Naive thymus-derived CD8-positive, alpha-beta T cell (primary cell): ENCODE measurements at places on chromosomes 4 and X.

DNA sequence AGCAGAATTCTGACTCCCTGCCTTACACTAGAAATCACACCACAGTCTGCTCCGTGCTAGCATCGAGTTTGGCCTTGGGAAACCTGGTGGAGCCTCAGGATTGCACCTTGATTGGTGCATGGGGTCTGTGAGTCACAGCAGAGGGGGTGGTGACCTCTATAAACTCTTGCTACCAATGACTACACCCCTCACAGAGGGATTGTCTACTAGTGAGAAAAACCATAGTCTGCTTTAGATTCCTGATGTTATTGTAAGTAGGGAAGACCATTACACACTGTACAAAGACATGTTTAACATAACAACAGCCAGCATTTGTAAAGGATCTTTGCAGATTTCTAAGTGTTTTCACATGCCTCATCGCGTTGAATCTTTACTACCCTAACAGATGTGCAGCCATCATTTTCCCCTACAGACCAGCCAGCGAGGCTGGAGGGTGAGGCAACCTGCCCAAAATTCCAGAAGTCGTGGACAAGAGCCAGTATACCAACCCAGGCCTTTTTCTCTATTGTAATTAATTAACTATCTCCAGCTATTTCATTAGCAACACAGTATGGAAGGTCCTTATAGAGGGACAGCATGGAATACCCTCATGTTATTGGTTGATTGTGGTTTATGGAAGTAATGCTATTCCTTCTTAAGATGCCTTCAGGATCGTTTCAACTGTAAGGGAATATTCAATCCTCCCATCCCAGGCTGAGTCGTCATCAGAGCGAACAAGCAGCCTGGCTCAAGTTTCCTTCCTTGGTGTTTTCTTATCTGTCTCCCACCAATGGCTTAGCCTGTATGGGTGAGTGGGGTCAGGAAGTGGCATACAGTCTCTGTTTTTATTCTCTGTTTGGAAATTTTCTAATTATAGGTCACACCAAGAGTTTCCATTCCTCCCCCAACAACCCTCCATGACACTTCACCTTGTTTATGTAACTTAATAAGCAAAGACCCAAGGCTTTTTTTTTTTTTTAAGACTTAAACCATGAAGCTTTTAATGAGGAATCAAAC, 55.9 kb upstream of the KDR start:
- no peak overlapping the region for H3K27ac ChIP-seq
- H3K4me3 ChIP-seq: no peak overlapping the region
- H3K36me3 ChIP-seq: no peaks in the 10 kb centered on the region
- no peak for DNase-seq

DNA sequence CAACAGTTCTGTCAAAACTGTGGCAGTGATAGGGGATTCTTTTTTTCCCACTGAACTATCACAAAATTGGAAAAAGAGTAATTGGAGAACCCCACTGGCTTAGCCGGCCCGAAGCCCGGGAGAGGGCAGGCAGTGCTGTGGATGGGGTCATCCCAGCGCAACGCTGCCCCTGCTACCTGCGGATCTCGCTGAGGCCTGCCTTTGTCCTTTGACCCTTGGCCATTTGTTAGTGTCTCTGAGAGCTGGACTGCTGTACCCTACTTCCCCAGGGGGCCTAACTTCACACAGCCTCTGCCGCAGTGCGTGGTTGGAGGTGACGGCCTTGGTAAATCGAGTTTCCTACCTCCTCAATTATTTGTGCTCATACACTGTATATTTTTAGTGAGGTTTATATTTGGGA, 43.0 kb upstream of the MSANTD1 start:
- no peak overlapping the region for H3K27ac ChIP-seq
- no peaks in the 10 kb centered on the region for H3K27me3 ChIP-seq
- peaks cover 31% of the 10 kb centered on the region for H3K4me1 ChIP-seq
- H3K4me3 ChIP-seq: no peak overlapping the region
- H3K36me3 ChIP-seq: peaks cover 37% of the 10 kb centered on the region

GRCh38 chr4:78166622-78167021, 109.5 kb downstream of the FRAS1 start:
- peaks cover 6% of the 10 kb centered on the region for H3K27me3 ChIP-seq
- H3K36me3 ChIP-seq: no peaks in the 10 kb centered on the region
- peaks cover 6% of the 10 kb centered on the region for H3K4me1 ChIP-seq
- no peak for DNase-seq

- H3K4me1 ChIP-seq: no peaks in the 10 kb centered on the region
- H3K4me3 ChIP-seq: no peak overlapping the region
- no peaks in the 10 kb centered on the region for H3K36me3 ChIP-seq
- H3K27me3 ChIP-seq: peaks cover 5% of the 10 kb centered on the region
Observed at GRCh38 chr4:165560941-165561340, 182.1 kb downstream of the CPE start.

GRCh38 chr4:88807499-88807898, 109.9 kb upstream of the NAP1L5 start:
- H3K27me3 ChIP-seq: no peaks in the 10 kb centered on the region
- DNase-seq: no peak
- H3K36me3 ChIP-seq: no peaks in the 10 kb centered on the region
- no peak overlapping the region for H3K4me3 ChIP-seq
- H3K4me1 ChIP-seq: no peaks in the 10 kb centered on the region

DNA sequence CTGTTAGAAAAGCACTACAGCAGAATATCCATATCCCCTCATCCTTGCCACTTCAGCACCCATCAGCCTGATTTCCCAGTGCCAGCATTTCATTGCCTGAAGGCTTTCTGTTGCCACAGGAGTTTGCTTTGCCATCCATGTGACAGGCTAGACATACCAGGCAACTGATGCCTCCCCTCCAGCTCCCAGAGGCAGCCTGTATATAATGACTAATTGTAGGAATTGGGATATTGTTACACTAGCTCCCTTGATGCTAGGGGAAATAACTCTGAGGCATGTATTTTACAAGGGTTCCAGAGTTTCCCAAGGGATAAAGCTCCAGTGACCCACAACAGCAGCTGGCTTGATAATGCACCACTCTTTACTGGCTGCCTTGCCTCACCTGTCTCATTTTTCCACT, 608.0 kb upstream of the FTHL17 start:
- H3K4me1 ChIP-seq: no peaks in the 10 kb centered on the region
- no peaks in the 10 kb centered on the region for H3K27me3 ChIP-seq
- no peak for DNase-seq

- no peak overlapping the region for H3K27ac ChIP-seq
- DNase-seq: no peak
- H3K4me1 ChIP-seq: no peaks in the 10 kb centered on the region
- no peak overlapping the region for H3K4me3 ChIP-seq
Observed at GRCh38 chrX:106415276-106415895, 196.4 kb upstream of the RADX start.
